Cortex of kidney (tissue), 1 donor: ENCODE measurements at places on chromosomes 6 and 20.

DNA sequence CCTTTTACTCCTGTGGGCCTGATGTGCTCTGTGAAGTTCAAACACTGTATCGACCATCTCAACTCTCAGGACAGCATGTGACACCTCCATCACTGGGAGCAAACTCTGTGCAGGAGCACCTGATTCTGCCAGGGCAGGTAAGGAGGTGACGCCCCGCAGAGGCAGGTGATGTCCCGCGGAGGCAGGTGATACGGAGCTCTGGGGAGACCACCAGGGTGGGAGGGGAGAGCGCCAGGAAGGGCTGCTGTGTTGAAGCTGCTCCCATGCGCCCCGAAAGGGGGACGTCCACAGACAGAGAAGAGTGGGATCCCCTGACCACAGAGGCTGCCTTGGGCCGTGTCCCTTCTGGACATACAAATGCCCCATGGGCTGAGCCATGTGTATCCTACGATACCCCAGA is 58.3 kb downstream of the DACT2 start:
- no peak for DNase-seq

DNA sequence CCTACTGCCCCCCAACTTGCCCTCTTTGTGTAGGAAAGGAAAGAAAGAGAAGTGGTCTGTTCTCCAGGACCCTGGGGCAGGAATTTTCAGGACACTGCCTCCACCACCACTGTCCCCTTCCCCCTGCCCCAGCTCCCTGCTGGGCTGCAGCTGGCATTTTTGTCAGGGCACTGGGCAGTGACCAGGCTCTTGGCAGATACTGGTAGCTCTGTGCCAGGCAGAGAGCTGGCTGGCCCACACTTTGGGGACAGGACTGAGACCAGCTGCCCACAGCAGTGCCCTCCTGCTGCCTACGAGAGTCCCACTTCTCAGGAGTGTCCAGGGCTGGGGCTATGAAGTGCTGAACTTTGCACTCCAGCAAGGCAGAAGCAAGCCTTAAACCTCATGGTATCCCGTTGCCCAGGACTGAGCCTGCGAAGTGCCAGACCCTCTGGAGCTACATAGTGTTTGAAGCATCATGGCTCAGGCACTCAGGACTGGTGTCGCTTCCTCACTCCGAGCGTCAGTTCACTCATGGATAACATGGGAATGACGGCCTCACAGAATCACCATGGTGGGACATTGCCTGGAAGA is 19.3 kb downstream of the SLC13A3 start:
- no peak for DNase-seq

DNA sequence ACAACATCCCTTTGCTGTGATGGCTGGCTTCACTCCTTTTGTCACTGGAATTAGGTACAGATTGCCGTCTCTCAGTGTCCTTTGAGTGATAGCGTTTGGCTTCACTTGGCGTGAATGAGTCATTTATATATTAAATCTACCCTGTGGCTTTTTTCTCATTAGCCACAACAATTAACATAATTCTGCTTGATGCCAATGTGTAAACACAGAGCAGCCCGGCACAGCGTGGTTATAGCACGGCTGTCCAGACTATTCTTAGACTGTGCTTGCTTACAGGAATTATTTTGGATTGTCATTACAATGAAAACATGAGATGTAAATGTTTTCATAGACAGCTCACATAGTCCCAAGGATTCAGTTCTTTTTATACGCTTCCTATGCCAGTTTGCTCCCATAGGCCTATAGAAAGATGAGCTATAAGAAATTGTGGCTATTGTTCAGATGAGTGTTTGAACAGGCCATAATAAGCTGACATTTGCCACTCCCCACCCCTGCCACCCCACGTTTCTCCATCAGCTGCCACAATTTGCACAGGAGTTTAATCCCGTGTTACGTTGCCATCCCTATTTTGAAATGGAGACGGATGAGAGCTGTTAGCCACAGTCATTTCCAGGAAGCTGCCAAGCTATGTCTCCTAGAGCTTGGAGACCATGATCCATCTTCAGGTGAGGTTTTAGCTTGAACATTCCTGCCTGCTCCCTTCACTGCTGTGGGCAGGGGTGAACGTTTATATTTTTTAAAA is 65.9 kb downstream of the PPP1R14C start:
- no peak for DNase-seq

GRCh38 chr6:6579281-6579680 is 9.2 kb upstream of the LY86 start:
- DNase-seq, result no peak

DNA sequence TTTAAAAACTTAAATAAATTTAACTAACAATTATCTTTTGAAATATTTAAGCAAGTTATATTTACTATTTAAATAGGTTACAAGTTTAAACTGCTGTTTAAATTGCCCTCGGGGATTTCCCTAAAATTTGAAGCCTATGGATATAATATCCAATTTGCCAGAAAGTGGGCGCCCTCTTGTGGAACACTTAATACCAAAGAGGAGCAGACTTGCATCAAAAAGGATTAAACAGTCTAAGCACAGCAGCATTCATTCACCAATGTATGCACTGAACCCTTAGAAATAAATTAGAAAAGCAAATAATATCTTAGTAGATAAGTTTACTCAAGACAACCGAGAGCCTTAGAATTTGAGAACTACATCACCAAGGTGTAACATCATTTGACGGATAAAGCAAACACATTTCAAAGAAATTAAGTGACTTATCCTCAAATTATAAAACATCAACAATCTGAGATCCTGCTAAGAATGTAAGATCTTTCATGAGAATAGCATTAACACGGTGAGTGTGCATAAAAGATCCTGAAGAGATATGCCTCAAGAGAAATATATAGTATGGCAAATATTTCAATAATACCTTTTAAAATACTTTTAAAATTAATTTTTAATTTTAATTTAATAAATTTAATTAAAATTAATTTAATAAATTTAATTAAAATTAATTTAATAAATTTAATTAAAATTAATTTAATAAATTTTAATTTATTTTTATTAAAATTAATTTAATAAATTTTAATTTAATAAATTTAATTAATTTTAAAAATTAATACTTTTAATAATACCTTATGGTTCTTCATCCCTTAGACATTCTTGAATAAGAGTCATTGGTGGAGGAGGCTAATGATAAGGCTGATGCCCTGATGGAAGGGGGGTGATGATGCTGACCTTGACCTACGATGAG is 11.5 kb upstream of the MEP1A start:
- DNase-seq, result no peak

- DNase-seq, result no peak
Observed at GRCh38 chr6:137542713-137543112, 48.5 kb upstream of the OLIG3 start.

- no peak for DNase-seq
Observed at GRCh38 chr6:129135451-129135850, 252.5 kb downstream of the LAMA2 start.
